Osteoblast (primary cell): ENCODE measurements at places on chromosomes 4 and X.

DNA sequence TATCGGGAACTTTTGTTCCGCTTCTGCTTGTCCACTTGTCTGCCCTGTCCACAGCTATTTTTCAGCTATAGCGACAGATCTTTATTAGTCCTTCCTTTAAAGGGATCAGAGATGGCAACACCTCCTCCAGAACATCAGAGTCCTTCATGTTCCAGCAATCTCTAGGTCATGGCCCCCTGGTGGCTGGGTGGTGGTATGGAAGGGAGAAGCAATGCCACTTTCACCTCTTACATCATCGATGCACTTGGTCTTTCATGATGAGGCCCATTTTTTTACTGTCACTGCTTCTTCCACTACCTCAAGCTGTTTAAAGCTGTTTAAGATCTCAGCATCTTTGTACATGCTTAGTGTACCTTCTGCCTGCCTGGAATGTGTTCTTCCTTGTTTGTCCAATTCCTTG, 106.7 kb downstream of the ARHGAP6 start:
- DNase-seq = peak; percentile 3

DNA sequence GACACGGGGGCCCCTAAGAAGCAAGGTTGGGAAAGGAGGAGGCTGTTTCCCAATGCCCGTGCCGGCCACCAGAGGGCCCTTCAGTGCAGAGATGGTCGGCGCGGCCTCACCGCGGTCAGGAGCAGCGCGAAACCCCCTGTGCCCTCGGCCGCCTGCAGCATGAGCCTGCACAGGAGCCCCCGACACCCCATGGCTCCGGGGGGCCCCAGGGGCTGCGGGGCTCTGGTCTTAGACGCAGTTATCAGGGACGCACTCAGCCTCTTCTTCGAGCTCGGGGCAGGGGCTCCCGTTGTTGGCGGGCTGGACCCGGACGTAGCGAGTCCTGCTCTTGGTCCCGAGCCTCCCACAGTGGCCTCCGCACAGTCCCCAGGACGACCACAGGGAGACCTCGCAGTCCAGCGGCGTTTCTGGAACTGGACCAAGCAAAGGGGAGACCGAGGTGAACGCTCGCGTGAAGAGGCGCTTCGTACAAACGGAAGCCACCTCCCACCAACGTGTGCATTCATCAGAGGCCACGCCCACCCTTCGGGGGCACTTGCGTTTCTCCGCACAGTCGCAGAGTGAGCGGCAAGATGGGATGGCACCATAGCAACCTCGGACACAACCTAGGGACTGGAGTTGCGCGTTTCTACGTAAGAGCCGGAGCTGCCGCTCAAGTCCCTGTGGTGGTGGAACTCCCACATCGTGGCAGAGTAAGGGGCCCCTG, 5.0 kb downstream of the SPON2 start:
- peak; percentile 96 for DNase-seq

DNA sequence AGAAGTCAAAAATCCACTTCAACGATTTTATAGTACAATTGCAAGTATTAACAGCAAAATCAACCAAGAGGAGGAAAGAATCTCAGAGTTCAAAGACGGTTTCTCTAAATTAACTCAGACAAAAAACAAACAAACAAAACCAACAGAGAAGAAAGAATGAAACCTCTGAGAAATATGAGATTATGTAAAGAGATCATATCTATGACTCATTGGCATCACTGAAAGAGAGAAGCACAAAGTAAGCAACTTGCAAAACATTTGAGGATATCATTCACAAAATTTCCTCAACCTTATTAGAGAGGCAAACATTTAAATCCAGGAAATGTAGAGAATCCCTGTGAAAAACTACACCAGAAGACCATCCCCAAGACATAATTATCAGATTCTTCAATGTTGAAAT, 370.4 kb downstream of the INPP4B start:
- DNase-seq = no peak

DNA sequence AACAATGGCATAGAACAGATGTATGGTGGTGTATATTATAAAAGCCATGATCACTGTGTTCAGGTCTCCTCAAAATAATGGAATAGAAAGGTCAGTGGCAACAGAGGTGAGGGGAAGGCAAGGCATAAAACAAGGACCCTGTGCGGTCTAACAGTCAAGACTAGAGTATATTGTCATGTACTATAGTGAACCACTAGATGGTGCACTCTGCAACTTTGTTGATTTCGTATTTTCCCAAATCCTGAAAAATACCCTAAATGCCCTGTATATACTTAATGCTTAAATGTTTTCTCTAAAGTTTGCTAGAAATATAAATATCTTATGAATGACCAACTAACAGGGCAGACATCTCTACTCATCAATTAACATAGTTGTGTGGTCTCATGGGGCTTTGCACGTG, 453.0 kb downstream of the PCDH11X start:
- DNase-seq = peak; percentile 18

GRCh38 chr4:84493092-84493850, 5.8 kb downstream of the NKX6-1 start:
- DNase-seq = peak; percentile 77

- no peak for DNase-seq
Measured at GRCh38 chr4:22573198-22573597, 57.3 kb upstream of the ADGRA3 start.

GRCh38 chrX:153866302-153867019, 19.5 kb downstream of the L1CAM start:
- peak; percentile 81 for DNase-seq

DNA sequence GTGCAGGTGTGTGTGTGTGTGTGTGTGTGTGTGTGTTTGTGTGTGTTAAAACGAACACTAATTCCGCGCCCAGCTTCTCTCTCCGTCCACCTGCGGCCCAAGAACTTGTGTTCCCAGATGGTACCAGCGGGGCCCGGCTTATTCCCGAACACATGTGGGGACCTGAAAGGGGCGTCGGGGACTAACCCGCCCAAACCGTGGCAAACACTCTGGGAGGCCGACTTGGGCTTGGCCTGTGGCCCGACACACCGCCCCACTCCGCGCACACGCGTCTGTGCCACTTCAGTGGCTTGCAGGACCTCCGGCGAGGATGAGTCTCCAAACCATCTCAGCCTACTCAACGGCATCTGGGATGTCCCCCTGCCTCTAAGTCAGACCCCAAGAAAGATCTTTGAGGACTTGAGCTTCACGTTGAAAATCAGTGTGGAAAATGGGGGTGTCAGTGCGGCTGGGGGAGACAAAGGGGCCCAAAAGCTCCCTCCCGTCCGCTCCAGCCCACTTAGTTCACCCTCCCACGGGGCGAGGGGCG, 790 bp upstream of the HHIP start:
- DNase-seq = peak; percentile 67

GRCh38 chrX:13759152-13759718, 24.7 kb downstream of the OFD1 start:
- no peak for DNase-seq

DNA sequence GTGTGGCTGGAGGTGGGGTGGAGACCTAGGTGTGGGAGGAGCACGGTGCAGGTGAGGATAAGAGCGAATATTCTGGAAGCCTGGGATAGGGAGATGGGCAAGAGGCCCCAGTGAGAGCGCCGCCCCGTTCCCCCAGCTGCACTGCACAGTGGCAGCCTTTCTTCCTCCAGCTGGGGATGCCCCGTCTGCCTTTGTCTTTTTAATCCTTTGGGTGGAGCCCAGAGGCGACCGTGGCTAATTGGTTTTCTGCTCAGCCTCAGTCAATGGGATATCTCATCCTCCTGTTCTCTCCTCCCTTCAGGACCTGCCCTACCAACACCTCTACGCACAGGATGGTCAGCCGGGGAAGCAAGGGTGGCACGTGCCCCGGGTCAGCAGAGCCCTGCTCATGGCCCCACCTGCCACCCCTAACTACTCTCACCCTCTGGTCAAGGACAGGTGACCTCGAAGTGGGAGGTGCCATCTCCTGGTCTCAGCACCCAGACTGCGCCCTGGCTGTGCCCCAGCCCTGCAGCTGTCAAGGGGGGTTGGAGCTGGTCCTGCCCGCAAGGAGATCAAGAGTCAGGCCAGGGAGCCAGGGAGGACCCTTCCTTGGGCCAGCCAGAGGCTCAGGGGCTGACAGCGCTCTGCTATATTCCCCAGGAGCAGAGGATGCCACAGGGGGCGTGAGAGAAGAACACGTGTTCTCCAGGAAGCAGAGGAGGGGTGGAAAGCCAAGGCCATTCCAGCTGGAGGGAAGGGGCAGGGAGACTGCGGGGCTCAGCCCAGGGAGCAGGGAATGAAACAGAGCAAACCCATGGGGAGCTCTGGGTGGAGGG, 64.0 kb downstream of the ADRA2C start:
- peak; percentile 65 for DNase-seq

GRCh38 chrX:150515801-150516200, 52.6 kb upstream of the MTM1 start:
- no peak for DNase-seq

DNA sequence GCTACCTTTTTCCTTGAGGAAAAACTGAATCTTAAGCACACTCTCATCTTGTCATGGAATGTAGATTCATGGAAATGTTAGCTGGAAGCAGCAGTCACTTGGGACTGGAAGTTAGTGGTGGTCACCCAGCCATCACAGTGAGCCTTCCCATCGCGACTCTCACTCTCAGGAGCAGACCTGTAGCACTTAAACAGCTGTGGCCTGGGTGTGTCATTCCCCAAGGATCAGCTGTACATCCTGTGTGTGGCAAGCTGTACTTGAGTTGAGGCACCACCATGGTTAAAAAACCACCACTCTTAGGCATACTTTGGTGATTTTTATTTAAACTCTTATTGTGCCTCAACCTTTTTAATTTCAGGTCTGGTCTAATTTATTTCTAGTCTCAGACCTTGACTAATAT, 46.7 kb downstream of the JADE1 start:
- no peak for DNase-seq

- DNase-seq = no peak
Measured at GRCh38 chr4:184889666-184890335, 64.0 kb upstream of the ACSL1 start.

DNA sequence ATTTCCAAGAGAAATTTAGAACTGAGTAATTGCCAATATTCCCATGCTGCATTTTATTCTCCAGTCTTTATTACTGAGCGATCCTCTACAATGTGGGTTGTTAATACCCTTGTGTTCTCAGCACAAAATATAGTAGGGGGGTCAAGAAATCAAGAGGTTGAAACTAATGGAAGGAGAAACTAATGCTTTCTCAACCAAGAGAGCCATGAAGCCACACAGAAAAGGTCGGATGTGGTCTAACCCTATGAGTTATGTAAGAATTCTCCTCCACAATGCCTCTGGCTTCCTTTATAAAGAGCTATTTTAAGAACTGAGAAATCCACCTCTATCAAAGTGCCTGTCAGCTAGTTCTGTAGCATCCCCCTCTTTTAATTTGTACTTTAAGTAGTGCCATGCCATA, 268.5 kb downstream of the CHIC1 start:
- DNase-seq = no peak

DNA sequence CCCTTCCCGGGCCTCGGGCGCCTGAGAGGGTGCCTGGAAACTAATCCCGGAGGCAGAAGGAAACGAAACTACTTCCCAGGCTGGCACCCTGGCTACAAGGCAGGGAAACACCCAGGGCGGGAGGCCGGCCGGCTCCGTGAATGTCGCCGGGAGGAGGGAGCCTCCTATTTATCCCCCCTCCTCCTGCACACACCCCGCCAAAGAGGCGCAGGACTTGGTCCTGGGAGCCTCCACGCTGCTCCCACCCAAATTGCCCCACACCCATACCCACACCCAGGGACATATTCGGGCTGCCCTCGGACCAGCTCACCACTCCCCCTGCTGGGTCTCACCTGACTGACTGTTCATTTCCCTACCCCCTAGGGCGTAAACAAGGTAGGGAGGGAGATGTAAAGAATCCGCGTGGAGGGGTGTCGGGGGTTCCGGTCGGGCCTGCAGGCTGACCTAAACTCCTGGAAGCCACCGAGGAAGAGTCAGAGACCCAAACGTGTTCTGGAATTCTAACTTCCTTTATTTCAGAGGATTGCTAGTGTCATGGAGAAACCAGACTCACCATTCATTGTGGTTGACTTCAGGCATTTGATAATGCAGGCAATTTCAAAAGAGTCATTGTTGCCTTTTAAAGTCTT, at the start of gene BTC:
BTC (minus strand) TSS at position 142 of the 629 bp plus-strand sequence. CDS start 198 bp downstream, outside the sequence.
- DNase-seq = peak; percentile 35

- no peak for DNase-seq
Measured at GRCh38 chrX:74506317-74507115, 85.2 kb downstream of the SLC16A2 start.

- DNase-seq = no peak
Measured at GRCh38 chr4:148515248-148515647, 73.0 kb upstream of the NR3C2 start.

DNA sequence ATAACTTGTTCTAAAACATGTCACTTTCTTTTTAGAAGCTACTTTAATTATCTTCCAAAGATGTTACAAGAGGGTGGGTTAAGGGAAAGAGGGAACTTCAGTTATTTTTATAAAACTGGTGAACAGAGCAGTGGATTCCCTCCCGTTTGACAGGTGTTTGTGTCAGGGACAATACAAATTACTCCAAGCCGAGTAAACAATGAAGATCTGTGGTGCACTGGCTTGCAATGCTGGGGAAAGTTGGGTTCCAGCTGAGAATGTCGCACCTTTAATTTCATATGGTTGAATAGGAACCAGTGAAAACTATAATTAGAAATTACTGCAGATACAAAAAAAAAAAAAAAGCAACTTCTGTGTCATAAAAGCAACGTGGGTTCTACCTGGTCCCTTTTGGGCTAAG, 98.6 kb upstream of the TTC29 start:
- DNase-seq = no peak

DNA sequence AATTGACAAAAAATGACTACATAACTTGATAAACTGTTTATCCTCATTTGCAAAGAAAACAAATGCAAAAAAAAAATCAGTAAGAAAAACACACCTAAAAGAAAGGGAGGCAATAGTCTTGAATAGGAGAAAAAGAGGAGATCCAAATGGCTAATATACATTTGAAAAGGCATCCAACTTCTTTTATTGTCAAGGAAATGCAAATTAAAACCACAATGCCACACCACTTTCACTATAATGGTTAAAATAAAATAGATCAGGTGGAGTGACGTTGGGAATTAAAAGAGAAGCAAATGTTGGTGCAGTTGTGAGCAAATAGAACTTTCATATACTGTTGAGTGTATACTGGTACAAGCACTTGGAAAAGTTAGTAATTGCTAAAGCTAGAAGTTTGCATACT, 3.6 kb downstream of the DCAF4L1 start:
- DNase-seq = no peak

GRCh38 chr4:158912806-158913205, 144.0 kb downstream of the FNIP2 start:
- no peak for DNase-seq

GRCh38 chrX:123988423-123989111, 27.1 kb downstream of the STAG2 start:
- DNase-seq = no peak

- DNase-seq = no peak
Measured at GRCh38 chr4:76105652-76106051, 31.1 kb downstream of the ART3 start.

DNA sequence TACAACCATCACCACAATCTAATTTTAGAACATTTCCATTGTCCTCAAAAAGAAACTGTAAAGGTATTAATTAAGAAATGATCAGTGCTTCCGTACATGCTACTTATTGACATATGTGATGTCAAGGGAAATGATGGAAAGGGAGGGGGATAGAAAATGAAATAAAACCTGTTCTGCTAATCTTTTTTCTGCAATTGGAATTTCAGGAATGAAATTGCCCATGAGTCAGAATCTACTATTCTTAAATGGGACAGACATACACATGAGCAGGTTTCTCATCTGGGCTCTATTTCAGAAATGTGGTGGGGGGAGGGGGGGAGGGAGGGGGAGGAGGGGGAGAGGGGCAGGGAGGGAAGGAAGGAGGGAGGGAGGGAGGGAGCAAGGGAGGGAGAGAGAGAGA, 91.0 kb downstream of the SHROOM4 start:
- peak; percentile 30 for DNase-seq
